Kidney epithelial cell (primary cell): ENCODE measurements at places on chromosomes 13 and 19. TPM values are rescaled to one million over a fixed set of nuclear protein-coding genes. Genes with fewer than 3 reads are reported as not detected.
A peak's percentile ranks its signal among the peaks of the same experiment; 100 is the strongest.

PSG6 gene
- not detected in 2 replicates for total RNA-seq

CBY2 gene
- total RNA-seq = not detected in 2 replicates

ZNF492 gene
- 0.71 and 0.89 TPM in 2 replicates for total RNA-seq

GJB2 gene
- 8.6 and 8.8 TPM in 2 replicates for total RNA-seq

KCNN1 gene
- 2.3 and 4.7 TPM in 2 replicates for total RNA-seq

KCNK6 gene
- 3.6 and 4.1 TPM in 2 replicates for total RNA-seq

CYP2F1 gene
- total RNA-seq = not detected in 2 replicates

SMIM44 gene
- 0.62 and 1.2 TPM in 2 replicates for total RNA-seq

KLC3 gene
- 8.6 and 8.9 TPM in 2 replicates for total RNA-seq

C19orf67 gene
- total RNA-seq = not detected in 2 replicates

NDFIP2 gene
- total RNA-seq = 43.8 and 46.8 TPM in 2 replicates

CFAP97D2 gene
- total RNA-seq = not detected in 2 replicates

GRCh38 chr19:45676851-45677263 lies 8.8 kb downstream of the GIPR start:
- no peak for DNase-seq

GRCh38 chr19:38561658-38562057 lies 56.1 kb downstream of the MAP4K1 start:
- no peak for DNase-seq

GRCh38 chr19:39558624-39559117 lies 18.7 kb upstream of the EID2 start:
- no peak for DNase-seq

- DNase-seq = no peak
Observed at GRCh38 chr19:844546-844971, 3.8 kb downstream of the PRTN3 start.

DNA sequence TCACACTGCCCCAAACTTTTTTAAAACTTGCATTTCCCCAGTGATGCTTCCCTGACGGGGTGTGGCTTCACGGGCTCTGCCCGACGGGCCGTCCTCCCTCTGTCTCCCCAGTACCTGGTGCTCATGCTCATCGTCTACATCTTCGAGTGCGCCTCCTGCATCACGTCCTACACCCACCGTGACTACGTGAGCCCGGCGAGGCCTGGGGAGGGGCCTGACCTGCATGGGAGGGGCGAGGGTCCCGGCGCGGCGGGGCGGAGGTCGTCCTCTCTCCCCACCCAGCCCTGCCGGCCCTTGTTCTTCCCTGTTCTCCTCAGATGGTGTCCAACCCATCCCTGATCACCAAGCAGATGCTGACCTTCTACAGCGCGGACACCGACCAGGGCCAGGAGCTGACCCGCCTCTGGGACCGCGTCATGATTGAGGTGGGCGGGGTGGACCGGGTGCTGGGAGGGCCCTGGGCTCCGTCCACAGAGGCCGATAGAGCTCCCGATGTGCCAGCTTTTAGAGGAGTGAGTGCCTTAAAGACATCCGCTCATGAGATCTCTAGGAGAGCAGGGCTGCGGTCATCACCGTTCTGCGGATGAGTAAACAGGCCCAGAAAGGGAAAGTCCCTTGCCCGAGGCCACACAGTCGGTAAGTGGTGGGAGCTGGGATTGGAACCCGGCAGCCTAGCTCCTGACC lies 6.9 kb downstream of the UPK1A start:
- DNase-seq = peak; percentile 28

DNA sequence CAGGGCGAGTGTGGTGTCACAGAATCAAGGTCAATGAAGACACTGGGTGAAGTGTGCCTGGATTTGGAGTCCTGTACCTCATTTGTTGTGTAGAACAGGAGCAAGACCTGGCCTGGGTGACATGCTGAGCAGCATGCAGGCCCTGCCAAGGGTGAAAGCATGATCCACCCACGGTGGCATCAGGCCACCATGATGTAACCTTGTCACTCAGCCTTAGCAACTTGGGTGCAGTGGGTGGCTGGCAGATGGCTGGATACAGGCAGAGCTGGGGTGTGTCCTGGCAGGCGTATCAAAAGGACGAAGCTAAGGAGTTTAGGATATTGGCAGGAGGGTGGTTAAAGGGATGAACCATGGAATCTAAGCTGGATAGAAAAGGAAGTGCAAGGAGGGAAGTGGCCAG lies 10.3 kb downstream of the THSD1 start:
- DNase-seq = no peak

- DNase-seq = no peak
Observed at GRCh38 chr13:74641586-74641985, 507.4 kb upstream of the KLF12 start.

DNA sequence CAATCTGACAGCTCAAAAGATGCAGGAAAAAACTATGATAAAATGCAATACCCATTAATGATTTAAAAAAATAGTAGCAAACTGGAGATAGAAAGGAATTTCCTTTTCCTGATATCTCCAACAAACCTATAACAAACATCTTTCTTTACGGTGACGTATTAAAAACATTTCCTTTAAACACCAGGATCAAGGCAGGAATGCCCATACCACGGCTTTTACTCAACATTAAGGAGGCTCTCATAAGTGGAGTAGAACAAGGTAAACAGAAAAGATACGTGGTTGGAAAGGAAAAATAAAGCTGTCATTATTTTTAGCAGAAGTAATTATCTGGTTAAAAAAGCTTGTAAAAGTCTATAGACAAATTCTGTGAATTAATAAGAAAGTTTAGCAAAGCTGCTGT lies 61.1 kb downstream of the MIPEP start:
- no peak for DNase-seq

GRCh38 chr13:101453784-101454201 lies 1.3 kb downstream of the ITGBL1 start:
- DNase-seq = no peak

DNA sequence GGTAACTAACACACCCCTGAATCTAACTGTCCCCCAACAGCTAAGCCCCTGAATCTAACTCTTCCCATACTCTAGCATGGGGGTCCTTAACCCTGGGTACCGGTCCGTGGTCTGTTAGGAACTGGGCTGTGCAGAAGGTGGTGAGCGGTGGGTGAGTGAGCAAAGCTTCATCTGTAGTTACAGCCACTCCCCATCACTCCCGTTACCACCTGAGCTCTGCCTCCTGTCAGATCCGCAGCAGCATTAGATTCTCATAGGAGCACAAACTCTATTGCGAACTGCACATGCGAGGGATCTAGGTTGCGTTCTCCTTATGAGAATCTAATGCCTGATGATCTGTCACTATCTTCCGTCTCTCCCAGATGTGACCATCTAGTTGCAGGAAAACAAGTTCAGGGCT lies 6.2 kb upstream of the PHLDB3 start:
- no peak for DNase-seq

DNA sequence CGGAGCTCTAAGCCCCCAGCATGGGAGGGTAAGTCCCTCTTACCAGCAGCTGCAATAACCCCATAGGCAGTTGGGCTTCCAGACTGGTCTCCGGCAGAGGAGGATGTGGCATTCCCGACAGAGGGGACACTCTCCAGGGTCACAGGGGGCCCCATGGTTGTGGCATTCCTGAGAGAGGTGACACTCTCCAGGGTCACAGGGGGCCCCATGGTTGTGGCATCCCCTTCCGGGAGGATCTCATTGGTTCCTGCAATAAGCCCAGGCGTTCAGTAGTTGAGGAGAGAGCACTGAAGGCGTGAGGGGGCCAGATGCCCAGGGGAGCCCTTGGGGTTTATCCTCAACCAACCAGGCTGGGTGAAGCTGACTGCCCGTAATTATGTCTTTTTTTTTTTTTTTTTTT lies 5.4 kb downstream of the CD320 start:
- no peak for DNase-seq

DNA sequence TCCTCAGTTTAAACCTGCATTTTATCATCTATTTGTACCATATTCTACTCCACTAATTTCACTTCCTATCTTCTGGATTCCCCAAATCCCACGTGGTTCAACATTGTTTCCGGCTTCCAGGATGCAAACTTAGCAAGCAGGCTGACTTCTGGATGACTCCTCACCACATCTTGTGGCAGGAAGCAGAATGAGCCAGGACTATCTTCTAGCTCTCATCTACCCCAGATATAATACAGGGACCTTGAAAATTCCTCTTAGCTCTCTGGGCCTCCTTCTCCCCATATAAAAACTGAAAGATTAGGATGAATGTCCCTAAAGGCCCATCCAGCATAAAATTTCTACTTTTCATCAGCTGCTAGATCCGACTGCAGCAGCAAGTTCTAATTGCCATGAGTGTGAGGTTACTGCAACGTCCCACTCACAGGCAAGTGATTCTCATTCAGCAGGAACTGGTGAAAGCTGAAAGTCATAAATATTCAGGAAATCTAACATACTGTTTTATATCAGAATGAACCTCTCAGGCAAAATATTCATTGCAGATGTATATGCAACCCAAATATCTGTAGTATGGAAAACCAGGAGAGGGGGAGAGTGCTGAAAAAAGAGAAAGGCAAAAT lies 93.4 kb downstream of the KCTD12 start:
- no peak for DNase-seq

DNA sequence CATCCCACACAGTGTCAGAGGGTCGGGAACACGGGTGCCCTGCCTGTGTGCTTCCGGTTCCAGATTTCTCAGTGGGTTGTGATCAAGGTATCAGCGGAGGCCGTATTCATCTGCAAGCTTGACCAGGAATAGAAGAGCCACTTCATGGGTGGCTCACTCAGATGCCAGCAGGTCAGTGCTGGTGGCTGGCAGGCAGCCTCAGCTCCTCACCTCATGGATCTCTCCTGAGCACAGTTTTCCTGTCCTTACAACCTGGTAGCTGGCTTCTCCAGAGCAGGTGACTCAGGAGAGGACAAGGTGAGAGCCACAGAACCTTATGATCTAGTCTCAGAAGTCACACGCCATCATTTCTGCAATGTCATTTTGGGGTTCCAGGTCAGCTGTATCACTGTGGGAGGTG lies 44.8 kb upstream of the SPATA13 start:
- DNase-seq = no peak

DNA sequence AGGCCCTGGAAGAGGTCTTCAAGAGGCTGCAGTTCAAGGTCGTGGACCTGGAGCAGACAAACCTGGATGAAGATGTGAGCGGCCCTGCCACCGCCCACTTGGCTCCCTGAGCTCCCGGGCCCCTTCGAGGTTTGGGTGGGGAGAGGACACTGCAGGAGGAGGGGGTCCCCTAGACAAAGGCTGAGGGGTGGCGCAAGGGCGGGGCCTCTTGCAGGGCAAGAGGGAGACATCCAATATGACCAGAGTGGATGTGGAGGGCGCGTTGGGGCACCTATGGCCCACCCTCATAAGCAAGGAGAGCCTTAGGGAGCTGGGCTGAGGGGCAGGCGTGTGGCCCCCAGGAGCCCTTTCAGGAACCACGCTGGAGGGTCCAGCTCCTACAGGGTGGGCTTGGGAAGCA lies 20.2 kb downstream of the NKPD1 start:
- no peak for DNase-seq

- no peak for DNase-seq
Observed at GRCh38 chr19:37982655-37983054, 75.6 kb downstream of the SIPA1L3 start.

DNA sequence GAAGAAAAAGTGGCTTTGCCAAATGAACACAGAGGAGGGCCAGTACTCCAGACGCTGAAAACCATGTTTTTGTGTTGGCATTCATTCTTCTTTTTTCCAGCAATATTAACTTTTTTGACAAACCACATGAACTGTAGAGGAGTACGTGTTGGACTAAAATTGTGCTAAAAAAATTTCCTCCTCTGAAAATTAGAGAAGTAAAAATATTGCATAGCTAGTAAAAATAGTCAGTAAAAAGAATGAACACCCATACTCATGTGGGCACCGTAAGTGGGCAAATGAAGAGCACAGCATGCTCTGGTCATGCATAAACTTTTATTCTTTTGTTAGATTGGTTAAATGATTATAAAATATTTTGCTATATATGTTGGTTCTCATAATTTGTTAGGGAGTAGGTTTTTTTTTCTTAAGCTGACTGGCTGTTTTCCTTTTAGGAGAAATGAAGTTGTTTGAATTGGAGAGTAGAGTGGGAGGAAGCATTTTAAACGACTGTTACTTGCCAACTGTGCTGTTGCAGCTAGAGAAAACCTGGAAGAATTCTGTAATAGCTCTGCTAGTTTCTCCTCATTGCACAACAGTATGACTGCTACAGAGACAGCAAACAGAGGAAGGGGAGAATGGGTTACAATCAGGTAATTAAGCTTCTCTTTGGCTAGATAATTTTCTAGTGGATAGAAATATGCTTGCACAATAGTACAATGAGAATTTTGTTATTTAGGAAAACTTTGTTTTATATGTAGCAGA lies 222.4 kb downstream of the KCTD12 start:
- DNase-seq = no peak

GRCh38 chr19:38513762-38514167 lies 80.3 kb downstream of the RYR1 start:
- DNase-seq = no peak

DNA sequence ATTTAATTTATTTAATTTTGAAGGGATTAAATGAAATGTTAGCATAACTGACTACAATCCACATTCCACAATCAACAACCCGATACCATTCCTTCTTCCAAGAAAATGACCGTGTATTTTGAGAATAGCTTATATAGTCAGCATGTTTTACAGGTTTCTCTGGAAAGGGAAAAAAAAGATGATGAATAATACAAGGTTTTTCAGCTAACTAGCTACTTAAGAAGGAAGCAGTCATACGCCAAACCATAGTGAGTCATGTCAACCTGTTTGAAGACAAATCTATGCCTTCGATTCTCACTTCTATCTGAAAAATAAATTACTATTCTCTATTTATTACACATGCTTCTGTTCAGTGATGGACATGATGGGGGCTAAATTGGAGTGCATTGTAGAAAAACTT lies 258.6 kb downstream of the EFNB2 start:
- peak; percentile 29 for DNase-seq

DNA sequence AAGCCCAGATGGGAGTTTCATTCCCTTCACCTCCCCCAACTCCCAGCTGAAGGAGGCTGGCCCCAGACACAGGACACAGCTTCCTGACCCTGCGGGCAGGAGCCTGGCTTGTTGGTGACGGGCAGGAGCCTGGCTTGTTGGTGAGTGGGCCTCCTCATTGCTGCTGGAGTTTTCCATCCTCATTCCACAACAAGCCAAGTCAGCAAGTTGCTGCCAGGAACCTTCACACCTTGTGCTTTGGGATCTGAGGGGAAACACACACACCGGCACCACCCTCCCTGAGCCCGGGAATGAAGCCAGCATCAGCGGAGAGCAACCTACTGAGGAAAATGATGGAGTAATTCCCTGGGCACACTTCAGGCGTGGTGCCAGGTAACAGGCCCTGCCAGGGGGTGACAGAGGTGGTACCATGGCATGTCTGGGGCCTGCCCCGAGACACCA lies 74.9 kb downstream of the ALOX5AP start:
- no peak for DNase-seq
